ENCODE measurements at places on chromosomes 5 and 9. TPM values are rescaled to one million over a fixed set of nuclear protein-coding genes. Genes with fewer than 3 reads are reported as not detected.

The GABRA1 gene
- not detected for polyA plus RNA-seq

The TERT gene
- polyA plus RNA-seq, result not detected

The KCNV2 gene
- not detected for polyA plus RNA-seq

The SLC34A1 gene
- polyA plus RNA-seq, result not detected

The CDC25C gene
- polyA plus RNA-seq, result 0.12 TPM

The WNT8A gene
- not detected for polyA plus RNA-seq
